ENCODE measurements at places on chromosomes 16 and 17. TPM values are rescaled to one million over a fixed set of nuclear protein-coding genes. Genes with fewer than 3 reads are reported as not detected.

Gene MARCHF10
- not detected for total RNA-seq

Gene MNT
- 34.6 TPM for total RNA-seq

Gene SLC9A5
- 1.8 TPM for total RNA-seq

Gene PIPOX
- total RNA-seq: 2.0 TPM

Gene SHISA6
- total RNA-seq: not detected

Gene TGFB1I1
- 0.48 TPM for total RNA-seq

Gene CD300LB
- not detected for total RNA-seq

Gene ZNF267
- 61.2 TPM for total RNA-seq

Gene TNP2
- total RNA-seq: not detected

Gene CDC6
- 52.8 TPM for total RNA-seq

Gene YBX2
- 0.67 TPM for total RNA-seq

Gene ITGA2B
- total RNA-seq: 0.65 TPM

Gene MSLN
- not detected for total RNA-seq

Gene CPD
- 20.2 TPM for total RNA-seq

Gene ZNF785
- total RNA-seq: 19.7 TPM

All from activated naive CD4-positive, alpha-beta T cell treated with anti-CD3 and anti-CD28 coated beads, Interleukin-2, amount 10 ng/mL, durations not matched to agents 5 hours and 36 hours (primary cell).